ENCODE measurements at places on chromosomes 1 and 21.

GRCh38 chr1:162040001-162040400, 16.3 kb upstream of the OLFML2B start:
- no peak for DNase-seq

- no peak for DNase-seq
These were observed 259.7 kb downstream of the RHOU start for GRCh38 chr1:228994676-228995594.

- DNase-seq = no peak
These were observed 18.0 kb upstream of the MNDA start for GRCh38 chr1:158813164-158813563.

DNA sequence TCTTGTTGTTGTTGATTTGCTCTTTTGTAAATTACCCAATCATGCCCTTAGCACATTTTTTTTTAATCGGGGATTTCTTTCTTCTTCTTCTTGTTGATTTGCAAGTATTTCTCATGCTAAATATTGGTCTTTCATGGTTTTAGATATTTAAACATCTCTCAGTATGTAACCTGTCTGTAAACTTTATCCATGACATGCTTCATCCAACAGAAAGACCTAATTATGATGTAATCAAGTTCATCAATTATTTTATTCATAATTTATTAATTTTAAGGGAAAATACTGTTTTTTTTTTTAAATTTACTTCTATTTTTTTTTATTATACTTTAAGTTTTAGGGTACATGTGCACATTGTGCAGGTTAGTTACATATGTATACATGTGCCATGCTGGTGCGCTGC, 69.8 kb downstream of the TNFSF18 start:
- no peak for DNase-seq

GRCh38 chr1:38534473-38534823, 325.1 kb downstream of the RRAGC start:
- DNase-seq = no peak

GRCh38 chr1:240029418-240029817, 62.3 kb upstream of the FMN2 start:
- no peak for DNase-seq

GRCh38 chr1:119279456-119280381, 88.9 kb upstream of the HAO2 start:
- no peak for DNase-seq

DNA sequence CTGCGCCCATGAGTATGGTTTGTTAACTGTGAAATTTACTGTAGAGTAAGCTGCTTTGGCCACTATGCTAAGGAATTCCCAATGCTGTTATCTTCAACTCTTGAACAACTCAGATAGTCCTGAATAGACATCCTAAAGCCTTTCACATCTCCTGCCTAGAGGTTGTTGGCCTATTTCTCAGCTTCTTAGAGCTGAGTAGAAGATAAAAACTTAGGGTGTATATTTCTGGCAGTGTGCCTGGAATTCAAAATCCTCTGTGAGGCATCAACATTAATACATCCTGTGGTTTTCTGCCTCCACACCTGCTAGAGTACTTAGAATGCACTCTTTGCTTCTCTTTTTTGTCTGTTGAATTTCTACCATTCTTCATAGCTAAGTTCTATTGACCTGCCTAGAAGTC, 45.8 kb upstream of the RC3H1 start:
- no peak for DNase-seq

- no peak for DNase-seq
These were observed 7.9 kb downstream of the SH3GLB1 start for GRCh38 chr1:86712088-86712860.

DNA sequence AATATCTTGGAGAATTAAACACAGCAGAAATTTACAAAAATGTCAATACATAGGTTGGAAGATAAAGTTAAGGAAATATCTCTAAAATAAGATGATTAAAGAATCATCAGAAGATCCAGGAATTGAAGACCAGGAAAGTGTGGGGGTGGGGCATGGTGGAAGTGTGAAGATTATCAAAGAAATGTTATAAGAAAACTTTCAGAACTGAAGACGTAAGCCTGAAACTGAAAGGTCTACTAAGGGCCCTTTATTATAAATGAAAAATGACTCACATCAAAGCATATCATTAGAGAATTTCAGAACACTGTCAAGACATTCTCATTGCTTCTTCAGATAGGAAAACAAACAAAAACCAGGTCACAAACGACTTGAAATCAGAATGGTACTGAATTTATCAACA, 92.4 kb upstream of the DPT start:
- no peak for DNase-seq

GRCh38 chr1:162456323-162456722, 41.3 kb upstream of the UHMK1 start:
- DNase-seq = no peak

GRCh38 chr1:233707880-233708815, 94.2 kb downstream of the KCNK1 start:
- no peak for DNase-seq

GRCh38 chr1:178052650-178053461, 41.0 kb upstream of the RASAL2 start:
- no peak for DNase-seq

GRCh38 chr1:65393347-65393746, 27.1 kb upstream of the LEPR start:
- DNase-seq = no peak

GRCh38 chr1:21361506-21361905, 71.2 kb upstream of the ECE1 start:
- no peak for DNase-seq

GRCh38 chr1:64574301-64574700, 104.4 kb downstream of the CACHD1 start:
- no peak for DNase-seq

DNA sequence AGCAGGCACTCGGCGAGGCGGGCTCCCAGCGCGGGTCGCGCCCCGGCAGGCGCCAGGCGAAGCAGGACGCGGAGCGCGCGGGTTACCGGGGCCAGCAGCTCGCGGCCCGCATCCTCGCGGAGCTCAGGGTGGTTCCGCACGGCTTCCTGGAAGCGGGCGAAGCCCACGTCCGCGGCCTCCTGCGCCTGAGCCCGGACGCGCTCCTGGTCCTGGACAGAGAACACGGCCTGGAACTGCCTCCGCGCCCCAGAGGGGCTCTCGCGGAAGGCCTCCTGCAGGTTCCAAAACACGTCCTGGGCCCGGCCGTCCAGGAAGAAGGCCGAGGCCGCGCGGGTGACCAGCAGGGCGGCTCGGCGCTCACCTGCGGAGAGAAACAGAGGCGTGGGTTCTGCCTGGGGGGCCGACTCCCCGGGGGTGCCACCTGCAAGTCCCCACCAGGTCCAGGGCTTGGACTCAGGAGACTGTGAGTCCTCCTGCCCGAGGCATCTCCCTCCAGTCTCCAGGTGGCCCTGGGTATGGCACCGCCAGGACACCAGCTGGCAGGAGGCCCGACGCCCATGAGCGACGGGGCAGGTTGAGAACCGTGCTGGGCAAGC, 11.4 kb downstream of the TTC34 start:
- no peak for DNase-seq

- no peak for DNase-seq
These were observed 129.9 kb downstream of the DSCAM start for GRCh38 chr21:40717028-40717427.

- no peak for DNase-seq
These were observed 47.8 kb downstream of the DAB1 start for GRCh38 chr1:57376041-57376440.
